Endothelial cell of umbilical vein (primary cell): ENCODE measurements at places on chromosomes 3 and 15. TPM values are rescaled to one million over a fixed set of nuclear protein-coding genes. Genes with fewer than 3 reads are reported as not detected.

DNA sequence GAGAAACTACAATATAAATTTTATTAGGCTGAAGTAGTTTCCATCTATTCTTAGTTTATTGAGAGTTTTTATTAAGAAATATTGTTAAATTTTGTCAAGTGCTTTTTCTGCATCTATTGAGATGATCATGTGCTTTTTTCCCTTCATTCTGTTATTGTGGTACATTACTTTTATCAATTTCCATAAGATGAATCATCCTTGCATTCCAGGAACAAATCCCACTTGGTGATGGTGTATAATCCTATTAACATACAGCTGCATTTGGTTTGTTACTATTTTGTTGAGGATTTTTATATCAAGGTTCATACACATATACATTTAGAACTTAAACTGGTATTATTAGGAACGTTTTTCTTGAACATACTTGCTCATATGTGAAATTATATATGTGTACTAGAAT, 199.8 kb downstream of the TBC1D5 start:
- DNase-seq = no peak

DNA sequence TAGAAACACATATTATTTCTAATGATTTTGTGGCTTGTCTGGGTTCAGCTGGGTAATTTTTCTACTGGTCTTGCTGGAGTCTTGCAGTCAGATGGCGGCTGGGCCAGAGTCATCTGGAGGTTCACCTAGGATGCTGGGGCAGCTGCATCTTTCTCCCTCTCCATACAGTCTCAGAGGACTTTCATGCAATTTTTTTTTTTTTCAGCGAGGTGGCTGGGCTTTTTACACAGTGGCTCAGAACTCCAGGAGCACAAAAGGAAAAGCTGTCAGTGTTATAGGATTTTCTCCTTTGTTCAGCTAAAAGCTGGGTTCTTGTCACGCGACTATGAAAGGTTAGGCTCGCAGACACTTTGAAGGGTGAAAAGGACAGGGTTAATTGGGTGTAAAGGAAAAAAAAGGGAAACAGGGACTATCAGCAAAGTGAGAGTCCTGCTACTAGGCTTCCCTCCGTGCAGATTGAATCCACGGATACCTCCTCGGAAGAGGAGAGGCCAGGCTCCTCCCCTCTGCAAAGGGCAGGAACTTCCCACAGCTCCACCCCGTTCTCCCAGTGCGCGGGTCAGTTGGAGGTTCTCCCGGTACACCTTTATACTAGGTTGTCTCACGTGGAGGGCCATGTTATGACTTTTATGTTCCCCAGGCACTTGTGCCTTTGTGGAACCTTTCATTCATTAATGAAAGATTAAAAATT, 44.3 kb downstream of the ADGRG7 start:
- DNase-seq = no peak

DNA sequence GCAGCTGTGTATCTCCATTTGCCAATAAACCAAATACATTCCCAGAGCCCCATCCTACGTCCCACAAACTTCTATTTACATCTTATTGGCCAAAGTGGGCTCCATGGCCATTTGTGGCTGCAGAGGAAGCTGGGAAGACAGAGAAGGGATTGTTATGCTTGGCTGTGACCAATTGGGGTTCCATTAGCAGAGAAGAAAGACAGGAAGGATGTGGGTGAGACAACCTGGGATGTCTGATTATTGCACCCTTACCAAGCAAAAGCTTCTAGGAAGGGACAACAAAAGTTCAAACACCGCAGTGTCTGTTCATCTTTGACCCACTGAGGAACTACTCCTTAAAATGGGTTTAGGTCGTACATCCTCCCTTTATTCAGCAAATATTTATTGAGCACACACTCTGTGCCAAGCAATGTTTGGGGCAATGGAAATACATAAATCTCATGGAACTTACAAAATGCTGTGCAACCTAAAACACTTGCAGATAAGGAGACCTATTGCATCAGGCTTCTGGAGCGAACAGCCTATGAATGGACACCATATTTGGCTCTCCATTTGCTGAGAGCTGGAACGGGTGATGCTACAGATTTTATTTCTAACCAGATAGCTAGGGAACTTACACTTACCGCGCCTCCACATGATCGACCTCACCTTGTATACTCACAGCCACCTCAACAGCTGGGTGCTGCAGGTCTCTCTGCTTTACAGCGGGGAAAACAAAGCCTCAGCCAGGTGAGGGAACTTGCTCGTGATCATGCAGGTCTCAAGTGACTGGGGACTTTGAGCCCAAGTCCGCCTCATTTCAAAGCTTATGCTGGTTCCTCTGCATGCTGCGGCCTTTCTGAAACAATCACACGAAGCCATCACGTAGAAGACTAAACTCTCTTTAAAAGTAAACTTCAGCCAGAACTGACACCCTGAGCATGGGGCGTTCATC, 21.4 kb upstream of the NR2E3 start:
- DNase-seq = peak; percentile 59

GRCh38 chr3:119295816-119296726, 1.9 kb downstream of the ARHGAP31 start:
- DNase-seq = peak; percentile 45

DNA sequence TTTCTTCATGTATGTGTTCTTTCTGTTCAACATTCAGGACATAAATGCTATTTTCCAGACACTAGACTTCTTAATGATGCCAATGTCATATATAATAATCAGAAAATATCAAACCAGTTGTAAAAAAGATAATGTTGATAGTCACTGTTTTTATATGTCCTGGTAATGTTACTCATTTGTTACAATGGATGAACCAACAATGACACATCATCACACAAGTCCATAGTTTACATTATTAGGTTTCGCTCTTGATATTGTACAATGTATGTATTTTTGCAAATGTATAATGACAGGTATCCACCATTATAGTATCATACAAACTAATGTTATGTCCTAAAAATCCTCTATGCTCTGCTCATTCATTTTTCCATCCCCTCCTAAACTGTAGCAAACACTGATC, 243.8 kb upstream of the CDIN1 start:
- no peak for DNase-seq

DNA sequence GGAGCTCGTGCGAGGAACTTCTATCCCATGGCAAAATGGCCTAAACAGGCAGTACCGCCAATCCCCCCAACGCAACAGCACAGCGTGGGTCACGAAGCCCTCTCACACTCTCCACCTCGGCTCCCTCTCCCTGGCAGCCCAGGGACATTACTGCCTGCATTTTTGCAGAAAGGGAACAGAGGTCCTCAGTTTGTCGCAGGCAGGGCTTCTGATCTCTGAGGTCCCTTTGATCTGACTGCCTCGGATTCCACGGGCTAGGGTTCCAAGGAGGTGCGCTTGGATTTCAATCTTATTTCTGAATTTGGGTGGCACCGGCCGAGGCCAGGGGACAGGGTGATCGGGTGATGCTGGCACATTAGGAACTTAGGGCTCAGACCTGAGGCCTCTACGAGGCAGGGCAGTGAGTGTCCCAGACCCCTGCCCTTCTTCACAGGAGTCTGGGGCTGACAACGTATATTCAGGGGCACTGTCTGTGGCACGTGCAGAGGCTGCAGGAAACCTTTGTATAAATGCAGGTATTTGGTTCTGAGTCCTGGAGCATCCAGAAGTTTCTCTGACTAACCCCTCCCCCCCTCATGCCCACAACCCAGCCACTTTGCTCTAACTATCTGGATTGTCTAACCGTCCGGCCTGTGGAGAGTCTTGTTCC, 197.9 kb downstream of the XXYLT1 start:
- DNase-seq = no peak

DNA sequence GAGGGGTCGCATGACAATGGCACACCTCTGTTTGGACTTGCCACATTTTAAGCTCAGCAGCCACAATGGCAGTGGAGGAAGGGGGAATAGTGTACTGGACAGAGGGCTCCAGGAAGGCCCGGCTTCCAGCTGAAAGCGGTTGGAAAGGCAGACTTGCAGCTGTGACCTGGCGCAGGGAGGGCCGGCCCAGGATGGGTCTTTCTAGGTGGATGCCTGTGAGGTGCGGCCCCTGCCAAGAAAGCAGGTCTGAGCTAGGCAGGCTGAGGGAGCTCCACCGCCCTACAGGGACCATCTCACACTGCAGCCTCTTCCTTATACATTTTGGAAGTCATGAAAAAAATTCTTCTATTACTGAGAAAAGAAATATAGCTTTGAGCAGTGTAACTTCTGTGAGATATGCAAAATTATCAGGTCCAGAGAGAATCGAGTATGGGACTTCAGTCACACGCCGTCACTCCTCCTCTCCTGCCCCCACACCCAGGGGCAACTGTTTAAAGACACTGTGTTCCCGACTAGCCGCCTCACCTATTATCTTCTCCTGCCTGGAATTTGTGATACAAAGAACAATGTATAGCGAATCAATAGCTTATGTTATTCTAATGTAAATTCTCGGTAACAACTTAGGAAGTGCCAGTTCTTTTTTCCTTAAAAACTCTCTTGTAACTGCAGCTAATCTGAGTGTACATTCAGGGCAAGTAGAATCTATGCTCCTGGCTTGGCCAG, 331.0 kb downstream of the OCA2 start:
- no peak for DNase-seq

- no peak for DNase-seq
Observed at GRCh38 chr3:29936054-29936453, 655.2 kb downstream of the RBMS3 start.

DNA sequence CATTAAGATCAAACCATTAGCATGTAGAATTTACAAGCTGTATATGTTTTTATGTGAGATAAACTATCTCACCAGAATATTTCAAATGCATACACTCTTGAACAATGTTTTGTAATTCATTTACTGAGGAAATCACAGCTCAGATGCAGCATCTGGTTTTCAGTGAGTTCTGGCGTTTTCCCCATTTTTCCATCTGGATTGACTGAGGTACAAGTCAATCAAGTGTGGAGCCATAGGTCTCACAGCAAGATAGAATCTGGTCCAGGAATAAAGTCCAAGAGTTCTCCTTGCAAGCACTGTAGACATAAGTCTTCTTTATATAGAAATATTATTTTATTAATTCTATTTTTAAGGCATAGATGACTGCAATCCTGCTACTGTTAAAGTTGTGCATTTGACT, 219.3 kb downstream of the ZBBX start:
- DNase-seq = no peak

DNA sequence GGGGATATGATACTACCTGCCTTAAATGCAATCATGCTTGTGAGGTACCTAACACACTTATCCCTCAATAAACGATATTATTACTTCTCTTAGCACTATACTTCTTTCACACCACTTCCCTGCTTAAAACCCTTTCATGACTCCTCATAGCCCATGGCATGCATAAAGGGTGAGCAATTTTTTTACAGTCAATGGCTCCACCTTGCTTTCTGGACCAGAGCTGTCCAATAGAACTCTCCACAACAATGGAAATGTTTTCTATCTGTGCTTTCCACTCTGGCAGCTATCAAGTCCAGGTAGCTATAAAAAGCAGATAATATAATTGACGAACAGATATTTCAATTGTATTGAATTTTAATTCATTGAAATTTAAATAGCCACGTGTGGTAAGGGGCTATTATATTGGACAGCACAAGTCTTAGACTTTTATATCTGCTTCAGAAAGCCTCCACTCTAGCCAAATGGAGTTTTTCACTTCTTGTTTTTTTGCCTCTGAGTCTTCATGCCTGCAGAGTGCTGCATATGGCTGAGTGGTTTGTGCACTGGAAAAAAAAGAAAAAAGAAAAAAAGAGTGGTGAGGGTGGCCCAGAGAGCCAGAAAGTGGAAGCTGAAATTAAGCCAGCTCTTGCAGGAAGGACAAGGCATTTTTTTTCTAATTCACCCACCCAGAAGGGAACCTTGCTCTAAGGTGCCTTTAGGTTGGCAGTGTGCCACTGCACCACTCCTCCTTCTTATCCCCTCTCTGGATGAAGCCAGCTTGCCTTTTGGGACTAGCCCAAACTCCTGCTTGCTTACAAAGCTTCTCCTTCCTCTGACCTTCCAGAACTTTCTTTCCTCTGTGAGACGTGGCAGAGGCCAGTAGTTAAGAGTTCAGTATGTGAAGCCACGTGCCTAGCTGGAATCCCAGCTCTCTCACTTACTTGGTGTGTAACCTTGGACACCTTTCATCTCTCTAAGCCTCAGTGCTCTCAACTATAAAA, 239.0 kb upstream of the LRTM1 start:
- no peak for DNase-seq

DNA sequence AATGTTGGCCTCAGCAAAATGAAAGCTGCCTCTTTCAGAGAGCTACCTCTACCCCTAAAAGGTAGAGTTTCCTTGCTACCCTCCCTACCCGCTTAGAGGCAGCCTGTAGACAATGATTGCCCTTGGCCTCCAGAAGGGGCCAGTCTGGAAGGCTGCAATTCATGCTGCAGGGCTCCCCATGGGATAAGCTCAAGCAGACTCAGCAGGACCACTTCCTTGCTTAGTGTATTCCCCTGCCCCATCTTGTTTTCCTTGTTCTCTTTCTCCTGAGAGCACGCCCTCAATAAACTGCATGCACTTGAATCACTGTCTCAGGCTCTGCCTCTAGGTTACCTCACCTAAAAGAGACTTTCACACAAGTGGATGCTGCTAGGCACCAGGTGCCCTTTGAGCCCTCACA, 134.0 kb upstream of the CTNNB1 start:
- DNase-seq = no peak

GRCh38 chr3:15460891-15461531, 33.6 kb downstream of the EAF1 start:
- DNase-seq = no peak

DNA sequence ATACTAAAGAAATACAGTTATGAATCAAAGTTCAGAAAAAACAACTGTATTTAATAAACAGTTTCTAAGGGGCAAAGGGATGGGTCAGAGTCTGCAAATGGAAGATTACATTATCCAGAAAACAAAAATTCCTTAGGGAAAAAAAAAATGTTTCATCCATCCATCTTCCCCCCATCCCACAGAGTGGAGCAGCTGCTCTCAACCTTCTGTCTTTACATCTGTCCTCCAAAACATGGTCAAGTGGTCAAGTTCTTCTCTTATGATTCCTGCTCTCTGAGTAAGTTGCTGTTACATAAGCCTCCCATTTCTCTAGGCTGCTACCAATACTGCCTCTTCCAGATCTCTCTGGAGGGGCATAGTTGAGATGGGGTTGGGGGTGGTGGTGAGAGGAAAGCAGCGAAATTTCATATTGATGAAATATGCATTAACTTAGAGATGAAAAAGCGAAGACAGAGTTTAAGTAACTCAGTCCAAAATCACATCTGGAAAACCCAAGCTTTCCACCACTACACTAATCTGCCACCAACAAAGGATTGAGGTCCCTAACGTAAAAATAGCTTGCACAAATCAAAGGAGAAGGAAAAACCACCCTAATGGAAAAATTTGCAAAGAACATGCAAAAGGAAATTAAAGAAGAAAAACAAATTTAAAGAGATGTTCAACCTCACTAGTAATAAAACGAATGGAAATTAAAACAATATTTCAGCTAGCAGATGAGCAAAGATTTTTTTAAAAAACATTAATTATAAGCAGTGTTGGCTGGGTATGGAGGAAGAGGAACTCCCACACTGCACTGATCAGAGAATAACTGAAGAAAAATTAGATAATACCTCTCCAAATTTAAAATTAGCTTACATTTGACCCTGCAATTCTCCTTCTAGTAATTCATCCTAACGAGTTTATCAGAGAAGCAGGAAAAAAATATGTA, 109.5 kb downstream of the ST8SIA2 start:
- DNase-seq = no peak

- peak; percentile 22 for DNase-seq
Observed at GRCh38 chr15:31062310-31062847, 39.1 kb downstream of the TRPM1 start.

GRCh38 chr15:70259640-70260508, 162.2 kb upstream of the TLE3 start:
- no peak for DNase-seq

PLSCR4 gene
- total RNA-seq = 81.5 and 91.8 TPM in 2 replicates

GRM2 gene
- total RNA-seq = 0.51 TPM in 2 replicates

GABRR3 gene
- total RNA-seq = not detected in 2 replicates

GATA2 gene
- 62.2 and 63.9 TPM in 2 replicates for total RNA-seq
